ENCODE measurements at places on chromosomes 12 and 14.

DNA sequence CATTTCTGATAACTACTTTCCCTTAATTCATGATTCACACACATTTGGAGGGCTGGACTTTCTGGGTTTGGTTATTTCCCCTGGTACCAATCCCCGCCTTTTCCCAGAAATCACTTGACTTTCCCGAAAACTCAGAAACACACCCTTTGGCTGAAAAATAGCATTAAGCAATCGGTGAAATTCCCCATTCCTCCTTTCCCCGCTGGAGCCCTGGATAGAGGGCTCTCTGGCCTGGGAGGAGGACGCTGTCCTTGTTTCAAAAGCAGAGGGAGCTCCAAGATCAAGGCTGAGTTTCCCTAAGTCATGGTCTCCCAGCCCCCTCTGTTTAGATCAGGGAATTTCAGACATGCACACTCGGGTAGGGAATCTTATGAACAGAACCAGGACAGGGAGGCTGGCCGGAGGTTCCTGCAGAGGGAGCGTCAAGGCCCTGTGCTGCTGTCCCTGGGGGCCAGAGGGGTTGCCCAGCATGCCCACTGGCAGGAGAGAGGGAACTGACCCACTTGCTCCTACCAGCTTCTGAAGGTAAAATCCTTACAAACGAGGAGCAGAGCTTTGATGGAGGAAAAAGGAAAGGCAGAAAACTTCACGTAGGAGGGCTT is at the start of gene C1S:
Gene C1S, plus strand, starts transcription at position 366 of the 602 bp plus-strand sequence. CDS start 1,195 bp downstream, outside the sequence.
- DNase-seq = no peak

- no peak for DNase-seq
Observed at GRCh38 chr12:47362126-47362705, 282.5 kb upstream of the AMIGO2 start.

GRCh38 chr14:91330856-91331255 is 86.4 kb upstream of the GPR68 start:
- DNase-seq = no peak

GRCh38 chr12:24850496-24850895 is 98.4 kb downstream of the BCAT1 start:
- DNase-seq = no peak

DNA sequence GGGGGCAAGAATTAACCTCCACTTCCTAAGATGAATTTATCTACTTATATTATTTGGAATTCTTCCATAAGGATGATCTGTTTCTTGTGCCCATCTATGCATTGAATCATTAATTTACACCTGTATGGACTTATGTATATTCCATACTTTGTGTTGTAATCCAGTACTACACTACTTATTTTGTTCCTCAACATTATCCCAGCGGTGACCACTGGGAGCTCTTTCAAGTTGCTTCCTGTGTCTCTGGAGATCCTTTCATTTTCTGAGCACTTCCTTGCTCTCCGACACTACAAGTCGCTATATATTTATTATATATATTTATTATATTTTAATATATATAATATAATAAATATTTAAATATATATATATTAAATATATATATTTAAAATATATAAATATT is 54.9 kb upstream of the SCN8A start:
- no peak for DNase-seq

GRCh38 chr12:98211909-98212695 is 303.3 kb upstream of the TMPO start:
- DNase-seq = no peak

- DNase-seq = no peak
Observed at GRCh38 chr14:104691546-104692260, 2.3 kb downstream of the INF2 start.

DNA sequence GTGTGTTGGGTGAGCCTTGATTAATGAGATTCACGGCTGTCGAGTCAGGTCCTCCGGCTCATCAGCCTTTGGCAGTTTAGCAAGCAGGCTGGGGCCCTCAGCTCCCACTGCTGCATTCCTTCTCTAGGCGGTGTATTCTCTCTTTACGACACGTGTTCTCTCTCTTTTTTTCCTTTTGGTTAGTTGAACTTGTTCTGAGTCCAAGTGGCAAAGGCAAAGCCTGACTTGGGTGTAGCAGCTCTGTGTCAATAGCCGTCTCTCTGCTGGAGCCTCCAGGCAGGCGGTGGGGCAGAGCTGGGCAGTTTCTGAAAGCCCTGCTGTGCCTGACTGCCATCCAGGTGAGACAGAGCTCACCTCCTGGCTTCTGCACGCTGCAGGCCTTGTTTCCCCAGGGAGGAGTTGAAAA is 46.6 kb downstream of the SUSD6 start:
- no peak for DNase-seq

GRCh38 chr14:53004976-53005375 is 54.1 kb upstream of the FERMT2 start:
- DNase-seq = no peak
